ENCODE measurements at places on chromosomes 7 and 10.

DNA sequence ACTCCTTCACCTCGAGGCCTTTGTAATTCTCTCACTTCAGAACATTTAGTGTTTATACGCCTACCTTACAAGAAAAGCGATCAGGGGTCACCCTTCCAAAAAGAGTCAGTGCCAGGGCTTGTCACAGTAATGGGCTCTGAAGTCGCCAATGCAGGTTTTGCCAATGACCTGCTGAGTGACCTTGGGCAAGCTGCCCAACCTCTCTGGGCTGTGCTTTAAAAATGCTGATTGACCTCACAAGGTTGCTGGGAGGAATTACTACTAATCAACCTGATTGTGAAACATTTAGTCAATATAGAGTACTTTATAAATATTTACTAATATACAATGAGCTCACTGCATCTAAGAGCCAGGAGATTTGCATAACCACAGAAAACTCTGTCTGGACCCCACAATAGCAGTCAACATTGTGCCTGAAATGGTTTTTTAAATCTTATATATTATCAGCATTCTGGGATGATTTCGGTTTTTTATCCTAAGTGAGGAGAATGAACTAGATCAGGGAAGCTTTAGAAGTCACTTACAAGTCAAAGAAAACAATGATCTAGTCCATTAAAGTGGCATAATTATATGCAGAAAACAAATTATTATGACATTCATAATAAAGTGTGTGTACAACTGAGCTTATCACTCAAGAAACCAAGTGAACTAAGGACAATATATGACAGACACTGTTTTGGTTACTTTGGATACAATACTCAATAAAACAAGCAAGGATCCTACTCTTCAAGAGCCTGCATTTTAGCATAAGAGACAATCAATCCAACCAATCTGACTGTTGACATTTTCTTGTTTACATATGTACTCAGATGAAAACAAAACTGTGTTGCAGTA, 290.5 kb downstream of the SORCS1 start:
- DNase-seq: no peak

- DNase-seq: no peak
Measured at GRCh38 chr10:73117976-73118743, 7.9 kb downstream of the NUDT13 start.

DNA sequence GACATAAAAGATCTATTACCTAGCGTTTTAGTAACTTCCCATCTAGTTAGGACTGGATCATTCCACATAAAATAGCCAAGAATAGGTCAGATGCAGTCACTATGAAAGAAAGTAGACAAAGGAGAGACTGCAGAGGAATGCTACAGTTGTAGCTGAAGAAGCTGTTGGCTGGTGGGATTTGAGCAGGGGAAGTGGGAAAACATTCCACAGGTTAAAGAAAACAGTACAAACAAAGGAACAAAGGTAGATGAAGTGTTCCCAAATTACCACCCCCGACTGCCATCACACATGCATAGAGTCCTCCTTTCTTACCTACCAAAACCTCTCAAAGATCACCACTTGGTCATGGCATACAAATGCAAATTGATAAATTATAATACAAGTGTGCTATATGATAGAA, 41.8 kb downstream of the DLD start:
- no peak for DNase-seq

GRCh38 chr7:133118261-133118660, 36.4 kb upstream of the CHCHD3 start:
- no peak for DNase-seq

GRCh38 chr7:50851451-50851850, 68.8 kb upstream of the GRB10 start:
- DNase-seq: no peak
